ENCODE measurements at places on chromosomes 12 and 14.

DNA sequence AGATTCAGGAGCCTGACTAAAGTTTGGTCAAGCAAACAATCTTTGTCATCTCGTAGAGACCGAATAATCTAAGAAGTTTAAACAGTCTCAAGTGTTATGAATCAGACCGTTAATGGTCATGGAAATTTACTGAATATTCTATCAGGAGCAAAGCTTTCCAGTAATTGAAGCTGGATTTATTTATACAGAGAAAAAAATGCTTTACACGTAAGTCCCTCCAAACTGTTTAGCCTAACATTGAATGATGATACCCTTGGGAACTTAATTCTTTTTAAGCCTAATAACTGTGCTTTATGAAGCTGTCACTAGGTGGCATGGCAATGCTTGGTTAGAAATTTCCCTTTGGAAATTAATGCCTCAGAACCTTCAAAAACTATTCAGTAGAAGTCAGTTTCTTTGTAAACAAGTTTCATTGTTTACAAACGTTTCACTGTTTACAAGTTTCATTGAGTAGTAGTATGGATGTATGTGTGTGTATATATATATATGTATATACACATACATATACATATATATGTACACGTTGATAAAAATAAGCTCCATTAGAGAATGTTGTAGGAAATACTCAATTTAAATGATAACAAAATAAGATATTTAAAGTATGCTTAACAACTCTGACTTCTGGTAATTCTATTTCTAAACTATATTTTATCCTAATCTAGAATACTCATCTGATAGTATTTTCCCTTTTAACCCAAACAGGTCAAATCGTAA is 32.1 kb downstream of the DEPDC4 start:
- no peak for DNase-seq

GRCh38 chr14:99316281-99317163 is 44.5 kb upstream of the BCL11B start:
- no peak for DNase-seq

- DNase-seq: no peak
Measured at GRCh38 chr14:72904840-72905561, 11.1 kb upstream of the DPF3 start.

DNA sequence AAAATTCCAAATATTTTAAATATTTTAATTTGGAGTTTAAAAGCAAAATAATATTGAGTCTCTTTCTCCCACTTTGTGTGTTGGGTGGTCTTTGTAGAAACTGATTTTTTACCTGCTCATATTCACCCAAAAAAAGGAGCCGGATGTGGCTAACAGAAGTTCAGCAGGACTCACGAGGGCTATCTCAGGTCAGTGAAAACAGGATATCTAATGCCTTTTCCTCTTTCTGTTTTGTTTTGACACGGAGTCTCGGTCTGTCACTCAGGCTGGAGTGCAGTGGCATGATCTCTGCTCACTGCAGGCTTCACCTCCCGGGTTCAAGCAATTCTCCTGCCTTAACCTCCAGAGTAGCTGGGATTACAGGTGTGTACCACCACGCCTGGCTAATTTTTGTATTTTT is 30.8 kb downstream of the COA8 start:
- DNase-seq: no peak

DNA sequence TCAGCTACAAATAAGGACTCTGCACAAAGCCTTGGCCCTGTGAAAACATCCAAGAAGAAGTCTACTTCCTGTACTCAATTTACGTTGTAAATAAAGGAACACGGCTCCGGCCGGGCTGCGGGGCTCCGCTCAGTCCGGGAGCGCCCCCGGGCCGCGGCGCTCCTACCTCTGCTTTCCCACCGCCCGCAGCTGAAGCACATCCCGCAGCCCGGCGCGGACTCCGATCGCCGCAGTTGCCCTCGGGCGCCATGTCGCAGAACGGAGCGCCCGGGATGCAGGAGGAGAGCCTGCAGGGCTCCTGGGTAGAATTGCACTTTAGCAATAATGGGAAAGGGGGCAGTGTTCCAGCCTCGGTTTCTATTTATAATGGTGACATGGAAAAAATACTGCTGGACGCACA is 502.3 kb upstream of the FOXG1 start:
- DNase-seq: no peak

DNA sequence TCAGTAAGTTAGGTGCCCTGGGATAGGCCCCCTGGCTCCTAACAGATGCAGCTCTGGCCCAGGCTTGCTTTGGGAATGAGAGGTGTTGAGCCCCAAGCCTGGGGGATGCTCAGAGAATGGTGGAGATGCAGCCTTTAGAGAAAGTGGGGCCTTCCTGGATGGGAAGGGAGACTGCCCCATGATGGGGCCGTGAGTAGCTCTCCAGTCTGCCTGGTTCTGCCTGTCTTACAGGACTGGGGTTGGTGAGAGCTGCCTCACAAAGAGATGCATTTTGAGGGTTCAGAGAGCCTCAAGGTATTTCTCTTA is 523 bp upstream of the VRTN start:
- DNase-seq: no peak

- no peak for DNase-seq
Measured at GRCh38 chr12:41762691-41763090, 382.0 kb downstream of the GXYLT1 start.

- no peak for DNase-seq
Measured at GRCh38 chr14:89292579-89293313, 124.3 kb downstream of the FOXN3 start.

GRCh38 chr14:89550821-89551220 is 133.8 kb upstream of the FOXN3 start:
- DNase-seq: no peak

- DNase-seq: no peak
Measured at GRCh38 chr12:15701206-15701605, 88.0 kb downstream of the EPS8 start.

DNA sequence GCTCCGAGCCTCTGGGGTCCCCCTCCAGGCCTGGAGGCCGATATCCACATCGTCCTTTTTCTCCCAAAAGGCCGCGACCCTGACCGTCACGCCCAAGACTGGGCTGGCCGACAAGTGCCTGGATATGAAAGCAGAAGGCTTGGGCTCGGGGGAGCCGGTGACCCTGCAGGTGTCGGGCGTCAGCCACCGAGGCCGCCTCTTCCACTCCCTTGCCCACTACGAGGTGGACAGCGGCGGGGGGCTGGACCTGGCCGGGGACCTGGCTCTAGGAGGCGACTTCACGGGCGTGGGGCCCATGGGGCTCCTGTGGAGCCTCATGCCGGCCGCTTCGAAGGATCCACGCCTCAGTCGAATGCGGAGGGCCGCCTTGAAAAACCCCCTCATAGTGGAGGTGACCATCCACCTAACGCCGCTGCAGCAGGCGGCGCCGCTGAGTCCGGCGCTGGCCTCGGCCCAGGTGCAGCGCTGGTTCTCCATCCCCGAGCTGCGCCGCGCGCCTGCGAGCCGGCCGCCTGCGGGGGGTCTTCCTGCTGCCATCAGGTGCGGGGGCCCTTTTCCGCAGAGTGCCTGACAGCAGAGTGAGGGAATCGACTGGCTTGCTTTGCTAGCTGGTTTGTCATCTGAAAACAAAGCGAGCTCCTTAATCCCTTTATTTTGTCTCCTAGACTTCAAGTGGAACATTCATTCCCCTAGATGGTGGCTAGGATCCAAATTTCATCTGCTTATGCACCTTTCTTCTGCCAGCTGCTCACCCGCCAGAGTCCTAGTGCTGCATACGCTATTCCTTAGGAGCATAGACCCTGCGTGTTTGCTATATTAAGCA is 10.6 kb upstream of the DNAL1 start:
- DNase-seq: no peak

DNA sequence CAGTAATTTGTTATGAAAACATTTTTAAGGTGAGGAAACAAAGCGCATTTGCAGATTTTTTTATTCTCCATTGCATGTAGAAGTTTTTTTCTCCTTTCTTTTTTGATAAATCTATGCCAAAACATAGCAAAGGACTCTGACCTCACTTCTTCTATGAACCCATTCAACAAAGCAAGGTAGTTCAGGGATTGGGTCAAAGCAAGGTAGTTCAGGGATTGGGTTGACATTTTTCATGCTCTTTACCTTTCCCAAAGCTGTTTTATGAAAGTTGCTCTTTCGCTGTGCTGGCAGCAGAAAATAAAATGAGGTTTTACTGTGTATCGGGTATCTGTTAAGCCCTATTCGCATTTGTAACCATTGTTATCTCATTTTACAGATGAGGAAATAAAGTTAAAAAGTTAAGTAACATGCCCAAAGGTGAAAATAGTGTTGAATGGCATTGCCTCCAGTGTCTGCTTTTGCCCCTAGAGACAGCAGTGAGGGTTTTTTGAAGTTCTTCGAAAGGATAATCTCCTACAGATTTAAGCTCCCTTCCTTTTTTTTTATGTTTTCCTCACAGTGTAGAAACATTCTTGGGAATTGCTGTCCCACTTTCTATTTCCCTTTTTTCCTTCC is 10.6 kb downstream of the STRAP start:
- no peak for DNase-seq

DNA sequence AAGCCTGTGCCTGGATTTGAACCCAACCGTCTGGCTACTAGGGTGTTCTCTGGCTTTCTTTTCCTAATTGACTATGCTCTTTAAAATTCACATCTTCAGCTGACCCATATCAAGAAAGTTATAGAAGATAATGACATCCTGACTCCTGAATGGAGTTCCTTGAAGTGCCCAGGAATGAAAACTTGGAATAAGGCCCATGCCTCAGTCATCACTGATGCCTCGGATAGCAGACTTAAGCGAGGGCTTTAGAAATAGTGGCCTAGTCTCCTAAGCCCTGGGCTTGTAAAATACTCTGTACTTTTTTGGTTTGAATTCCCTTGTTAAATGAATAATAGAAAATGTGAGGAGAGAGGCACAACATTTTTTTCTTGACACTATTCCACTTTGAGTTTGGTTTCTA is 39.0 kb downstream of the CHST11 start:
- no peak for DNase-seq

DNA sequence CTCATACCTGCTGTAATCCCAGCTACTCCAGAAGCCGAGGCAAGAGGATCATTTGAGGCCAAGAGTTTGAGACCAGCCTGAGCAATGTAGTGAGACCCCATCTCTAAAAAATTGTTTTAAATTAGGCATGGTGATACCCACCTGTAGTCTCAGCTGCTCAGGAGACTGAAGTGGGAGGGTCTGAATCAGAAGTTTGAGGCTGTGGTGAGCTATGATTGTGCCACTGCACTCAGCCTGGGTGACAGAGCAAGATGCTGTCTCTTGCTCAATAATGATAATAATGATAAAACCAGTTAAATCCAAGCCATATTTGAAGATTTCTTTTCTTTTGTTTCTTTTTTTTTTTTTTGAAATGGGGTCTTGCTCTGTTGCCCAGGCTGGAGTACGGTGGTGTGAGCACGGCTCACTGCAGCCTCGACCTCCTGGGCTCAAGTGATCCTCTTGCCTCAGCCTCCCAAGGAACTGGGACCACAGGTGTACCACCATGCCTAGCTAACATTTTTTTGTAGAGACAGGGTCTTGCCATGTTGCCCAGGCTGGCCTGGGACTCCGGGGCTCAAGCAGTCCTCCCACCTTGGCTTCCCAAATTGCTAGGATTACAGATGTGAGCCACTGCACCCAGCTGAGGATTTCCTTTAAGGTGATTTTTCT is 12.8 kb downstream of the PSMA6 start:
- no peak for DNase-seq

DNA sequence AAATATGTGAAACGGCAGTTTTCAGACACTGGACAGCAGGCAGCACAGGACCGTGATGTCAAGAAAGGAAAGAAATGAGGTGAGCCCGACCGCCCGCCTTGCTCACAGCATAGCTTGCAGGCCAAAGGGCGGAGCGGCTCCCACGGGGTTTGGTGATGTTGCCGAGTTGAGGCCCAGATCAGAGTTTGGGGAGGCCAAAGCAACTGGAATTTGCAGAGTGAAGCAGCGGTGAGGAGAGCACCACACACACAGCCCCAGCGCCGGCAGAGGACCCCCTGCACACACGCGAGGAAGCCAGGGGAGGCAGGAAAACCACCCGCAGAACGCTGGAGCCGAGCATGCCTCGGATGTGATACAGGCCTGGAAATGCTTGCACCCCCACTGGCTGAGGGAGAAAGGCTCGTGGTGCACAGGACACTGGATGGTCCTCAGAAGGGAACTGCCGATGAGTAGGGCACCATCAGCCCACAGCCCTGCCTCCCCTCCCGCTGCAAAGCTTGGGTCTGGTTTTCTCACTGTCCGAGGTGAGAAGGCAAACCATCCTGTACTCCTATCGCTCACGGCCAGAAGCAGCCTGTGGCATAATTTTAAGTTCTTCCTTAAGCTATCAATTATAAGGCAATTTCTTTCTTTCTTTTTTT is 25.7 kb upstream of the PLD4 start:
- no peak for DNase-seq

DNA sequence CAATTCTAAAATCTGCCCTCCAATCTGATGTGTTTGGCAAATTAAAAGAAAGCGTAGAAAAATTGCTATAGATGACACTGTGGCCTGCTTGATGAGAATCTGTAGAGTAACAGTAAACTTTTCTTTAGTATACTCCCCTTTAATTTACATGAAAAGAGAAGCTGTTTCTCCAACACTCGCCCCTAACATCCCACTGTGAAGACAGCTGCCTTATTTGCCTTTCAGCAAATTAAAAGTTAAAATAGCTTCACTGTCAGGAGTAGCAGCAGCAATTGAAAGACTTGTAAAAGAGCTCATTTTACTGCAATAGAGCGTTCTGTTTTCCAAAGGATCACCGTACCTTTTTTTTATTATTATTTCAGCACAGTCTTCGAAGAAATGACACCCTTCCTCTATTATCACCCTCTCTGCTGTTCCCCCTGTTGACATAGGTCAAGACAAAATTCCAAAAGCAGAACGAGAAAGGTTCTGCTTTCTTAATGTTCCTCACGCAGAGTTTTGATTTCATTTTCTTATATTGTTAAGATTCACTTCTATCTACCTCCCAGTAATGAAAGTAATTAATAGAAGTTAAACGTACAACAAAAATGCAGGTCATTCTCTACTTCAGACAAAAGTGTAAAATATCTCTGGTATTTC is 153.5 kb upstream of the USP15 start:
- no peak for DNase-seq

DNA sequence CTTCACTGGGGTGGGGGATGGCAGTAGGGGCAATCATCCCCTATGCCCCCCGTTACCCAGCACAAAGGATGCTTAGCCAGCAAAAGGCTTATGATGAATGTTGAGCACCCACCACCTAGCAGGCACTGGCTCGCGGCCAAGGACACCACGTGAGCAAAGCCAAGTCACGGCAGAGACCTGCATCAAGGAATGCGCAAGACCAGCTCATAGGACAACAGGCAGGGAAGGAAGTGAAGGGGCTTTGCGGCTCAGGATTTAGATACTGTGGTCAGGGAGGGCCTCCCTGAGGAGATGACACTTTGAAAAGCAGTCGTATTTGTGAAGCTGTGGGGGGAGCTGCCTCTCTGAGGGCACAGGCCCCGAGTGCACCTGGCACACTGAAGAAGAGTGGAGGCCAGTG is 32.8 kb downstream of the SH2B3 start:
- DNase-seq: no peak

Data from NCI-H1436 treated with DMSO at 0.1 percent for 48 hours (cell line).